Osteocyte (in vitro differentiated cells): ENCODE measurements at places on chromosomes 1 and 21. TPM values are rescaled to one million over a fixed set of nuclear protein-coding genes. Genes with fewer than 3 reads are reported as not detected.

The TYW3 gene
- total RNA-seq = 5.6 and 7.8 TPM in 2 replicates

The KIAA0040 gene
- 0.73 and 1.6 TPM in 2 replicates for total RNA-seq

The PRDX6 gene
- 146 and 148 TPM in 2 replicates for total RNA-seq

- no peak overlapping the region for H3K4me3 ChIP-seq
- H3K4me1 ChIP-seq = peaks cover 25% of the 10 kb centered on the region
- peak overlapping the region; percentile 92 for H3K27ac ChIP-seq
- H3K27me3 ChIP-seq = no peaks in the 10 kb centered on the region
Observed at GRCh38 chr1:7401814-7402547, 369.1 kb upstream of the VAMP3 start.

DNA sequence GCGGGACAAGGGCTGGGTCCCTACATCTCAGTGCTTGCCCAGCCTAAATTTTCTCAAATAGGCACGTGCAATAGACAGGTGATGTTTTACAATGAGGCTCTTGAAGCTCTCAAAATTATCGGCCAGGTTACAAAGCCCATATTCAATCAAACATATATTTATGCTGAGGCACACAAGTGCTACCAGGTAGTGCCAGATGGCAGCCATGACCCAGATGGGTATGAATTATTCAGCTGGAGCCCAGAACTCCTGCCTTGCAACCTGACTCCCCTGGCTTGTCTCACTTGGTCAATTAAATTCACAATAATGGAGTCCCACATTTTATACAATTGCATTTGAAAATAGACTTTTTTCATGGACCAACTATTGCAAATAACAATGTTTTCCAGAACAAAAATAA is 12.3 kb upstream of the ADAM30 start:
- no peaks in the 10 kb centered on the region for H3K4me1 ChIP-seq
- H3K36me3 ChIP-seq = peaks cover 25% of the 10 kb centered on the region
- no peak for DNase-seq
- no peak overlapping the region for H3K27ac ChIP-seq
- H3K27me3 ChIP-seq = peaks cover 11% of the 10 kb centered on the region
- H3K4me3 ChIP-seq = no peak overlapping the region

DNA sequence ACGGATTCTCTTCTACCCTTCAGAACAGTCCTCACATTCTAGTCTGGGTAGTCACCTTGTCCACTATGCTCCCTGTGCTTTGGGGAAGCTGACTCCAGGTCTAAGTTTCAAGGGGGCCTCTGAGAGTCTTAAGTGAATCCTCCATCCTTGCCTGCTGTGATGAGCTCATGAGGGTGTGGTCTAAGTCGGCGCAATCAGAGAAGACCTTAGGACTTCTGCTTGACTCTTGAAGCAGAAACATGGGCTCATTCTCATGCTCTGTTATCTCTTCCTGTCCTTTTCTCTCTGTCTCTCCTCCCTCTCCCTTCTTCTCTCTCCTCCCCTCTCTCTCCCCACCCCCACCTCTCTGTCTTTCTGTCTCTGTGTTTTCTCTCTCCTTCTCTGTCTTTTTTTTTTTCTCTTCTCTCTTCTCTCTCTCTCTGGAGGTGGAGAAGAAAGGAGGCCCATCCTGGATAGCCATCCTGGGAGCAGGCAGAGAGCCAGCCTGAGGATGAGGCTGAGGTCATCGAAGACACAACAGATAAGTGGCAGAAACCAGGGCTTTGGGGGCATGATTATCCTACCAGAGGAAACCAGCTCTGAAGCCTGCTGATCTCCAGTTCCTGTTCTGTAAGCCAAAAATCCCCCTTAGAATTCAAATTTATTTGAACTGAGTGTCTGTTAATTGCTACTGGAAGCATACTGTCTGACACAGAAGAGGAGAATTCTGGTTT is 245.6 kb downstream of the SIPA1L2 start:
- H3K4me3 ChIP-seq = no peak overlapping the region
- H3K36me3 ChIP-seq = no peaks in the 10 kb centered on the region
- H3K27me3 ChIP-seq = no peaks in the 10 kb centered on the region
- peaks cover 21% of the 10 kb centered on the region for H3K4me1 ChIP-seq
- DNase-seq = no peak

- DNase-seq = peak; percentile 95
- peak within 1 kb of the TSS; percentile 100 for H3K4me3 ChIP-seq
- H3K36me3 ChIP-seq = peaks cover 30% of the 10 kb centered on the region
- no peaks in the 10 kb centered on the region for H3K27me3 ChIP-seq
- H3K4me1 ChIP-seq = peaks cover 35% of the 10 kb centered on the region
Observed at GRCh38 chr1:43389326-43390313, at the start of the genes MED8 and SZT2. Gene MED8, minus strand, starts transcription at chr1:43389800. Its CDS starts 36 bp downstream, at chr1:43389764. Gene SZT2, plus strand, starts transcription at chr1:43389899. Its CDS starts 70 bp downstream, at chr1:43389969.

- no peaks in the 10 kb centered on the region for H3K36me3 ChIP-seq
- no peak overlapping the region for H3K4me3 ChIP-seq
- peaks cover 6% of the 10 kb centered on the region for H3K4me1 ChIP-seq
- H3K27ac ChIP-seq = no peak overlapping the region
- DNase-seq = no peak
- H3K27me3 ChIP-seq = peaks cover 3% of the 10 kb centered on the region
Observed at GRCh38 chr1:70459496-70460225, 48.6 kb downstream of the CTH start.

GRCh38 chr1:28751315-28752060 is 14.7 kb downstream of the YTHDF2 start:
- peaks cover 13% of the 10 kb centered on the region for H3K36me3 ChIP-seq
- no peak overlapping the region for H3K4me3 ChIP-seq
- no peak overlapping the region for H3K27ac ChIP-seq
- H3K27me3 ChIP-seq = no peaks in the 10 kb centered on the region
- H3K4me1 ChIP-seq = peaks cover 40% of the 10 kb centered on the region
- no peak for DNase-seq

DNA sequence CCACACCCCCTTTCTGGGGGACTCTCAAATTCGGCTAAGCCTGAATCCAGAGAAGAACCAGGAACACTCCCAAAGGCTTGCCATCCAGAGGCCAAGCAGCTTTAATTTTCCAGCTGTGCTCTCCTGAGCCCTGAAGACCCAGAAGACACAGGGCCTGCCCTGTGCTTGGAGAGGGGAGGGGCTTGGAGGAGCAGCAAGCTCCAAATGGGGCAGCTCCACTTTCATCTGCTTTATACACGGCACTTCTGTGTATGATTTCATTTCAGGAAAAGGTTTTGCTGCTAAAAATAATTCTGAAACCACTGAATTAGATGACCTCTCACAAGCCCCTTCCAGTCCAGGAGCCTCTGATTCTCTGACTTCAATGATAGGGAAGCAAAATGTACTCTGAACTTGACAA is 39.2 kb upstream of the CTTNBP2NL start:
- peaks cover 45% of the 10 kb centered on the region for H3K27me3 ChIP-seq
- no peaks in the 10 kb centered on the region for H3K36me3 ChIP-seq

DNA sequence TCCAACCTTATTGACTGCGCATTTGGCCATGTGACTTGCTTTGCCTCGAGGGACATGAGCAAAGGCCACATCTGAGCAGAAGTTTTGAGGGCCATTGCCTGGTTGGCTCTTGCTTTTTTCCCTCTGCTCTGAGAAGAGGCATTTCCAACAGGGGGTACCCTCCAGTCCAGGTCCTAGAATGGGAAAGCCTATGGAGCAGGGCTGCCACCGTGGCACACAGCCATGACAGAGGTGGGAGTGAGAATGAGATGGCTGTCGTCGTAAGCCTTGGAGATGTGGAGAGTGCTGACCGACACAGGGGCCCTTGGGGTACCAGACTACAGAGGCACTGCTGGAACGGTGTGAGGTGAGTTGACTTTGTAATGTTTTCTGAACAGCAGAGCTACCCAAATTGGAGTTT is 103.0 kb downstream of the KCNJ15 start:
- no peak overlapping the region for H3K4me3 ChIP-seq
- H3K4me1 ChIP-seq = peaks cover 8% of the 10 kb centered on the region
- H3K36me3 ChIP-seq = no peaks in the 10 kb centered on the region
- DNase-seq = no peak
